Omental fat pad (tissue), 4 donors: ENCODE measurements at places on chromosomes 3 and 15.

- no peak for DNase-seq
These were observed 113.6 kb downstream of the PLCL2 start for GRCh38 chr3:16998236-16998923.

GRCh38 chr3:84165328-84165727, 793.5 kb upstream of the CADM2 start:
- no peak for DNase-seq

DNA sequence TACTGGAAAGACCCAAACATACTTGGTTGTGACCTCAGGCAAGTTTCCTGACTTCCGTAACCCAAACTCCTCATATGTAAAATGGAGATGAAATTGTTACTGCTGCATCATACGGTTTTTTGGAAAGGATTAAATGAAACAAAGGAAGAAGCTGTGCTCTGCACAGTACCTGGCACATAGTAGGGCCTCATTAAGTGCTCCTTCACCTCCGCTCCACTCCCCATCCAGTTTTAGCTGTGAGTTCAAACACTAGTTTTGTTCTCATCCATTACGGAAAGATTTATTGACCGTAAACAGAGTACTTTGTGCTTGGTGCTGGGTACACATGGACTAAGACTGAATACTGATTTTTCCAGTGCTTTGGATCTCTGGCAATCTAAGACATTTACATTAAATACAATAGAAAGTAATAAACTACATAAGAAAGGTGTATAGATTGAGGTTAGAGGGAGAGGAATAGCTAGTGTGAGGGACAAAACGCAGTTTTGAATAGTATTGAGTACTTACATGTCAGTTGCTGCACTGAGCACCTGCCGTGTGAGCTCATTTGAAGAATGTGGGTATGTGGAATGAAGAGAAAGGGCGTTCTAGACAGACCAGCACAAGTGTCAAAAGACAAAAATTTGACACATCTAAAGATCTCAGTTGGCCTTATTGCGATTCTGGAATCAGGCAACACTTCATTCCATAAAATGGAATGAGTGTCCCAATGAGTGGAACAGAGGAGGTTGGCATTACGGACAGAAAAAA, 594 bp upstream of the ICE2 start:
- no peak for DNase-seq

DNA sequence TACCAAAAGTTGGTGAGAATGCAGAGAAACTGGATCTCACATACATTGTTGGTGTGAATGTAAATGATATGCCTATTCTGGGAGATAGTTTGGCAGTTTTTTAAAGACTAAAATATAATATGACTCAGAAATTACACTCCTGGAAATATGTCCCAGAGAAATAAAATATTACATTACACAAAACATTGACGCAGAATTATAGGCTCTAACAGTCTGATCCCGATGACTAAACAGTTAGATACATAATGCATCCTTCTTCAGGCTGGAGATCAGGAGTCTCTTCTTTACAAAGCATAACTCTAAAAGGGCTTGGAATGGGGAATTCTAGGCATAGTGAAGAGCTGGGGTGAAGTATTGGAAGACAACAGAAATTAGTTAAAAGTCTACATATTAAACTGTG, 586.2 kb upstream of the NECTIN3 start:
- no peak for DNase-seq

DNA sequence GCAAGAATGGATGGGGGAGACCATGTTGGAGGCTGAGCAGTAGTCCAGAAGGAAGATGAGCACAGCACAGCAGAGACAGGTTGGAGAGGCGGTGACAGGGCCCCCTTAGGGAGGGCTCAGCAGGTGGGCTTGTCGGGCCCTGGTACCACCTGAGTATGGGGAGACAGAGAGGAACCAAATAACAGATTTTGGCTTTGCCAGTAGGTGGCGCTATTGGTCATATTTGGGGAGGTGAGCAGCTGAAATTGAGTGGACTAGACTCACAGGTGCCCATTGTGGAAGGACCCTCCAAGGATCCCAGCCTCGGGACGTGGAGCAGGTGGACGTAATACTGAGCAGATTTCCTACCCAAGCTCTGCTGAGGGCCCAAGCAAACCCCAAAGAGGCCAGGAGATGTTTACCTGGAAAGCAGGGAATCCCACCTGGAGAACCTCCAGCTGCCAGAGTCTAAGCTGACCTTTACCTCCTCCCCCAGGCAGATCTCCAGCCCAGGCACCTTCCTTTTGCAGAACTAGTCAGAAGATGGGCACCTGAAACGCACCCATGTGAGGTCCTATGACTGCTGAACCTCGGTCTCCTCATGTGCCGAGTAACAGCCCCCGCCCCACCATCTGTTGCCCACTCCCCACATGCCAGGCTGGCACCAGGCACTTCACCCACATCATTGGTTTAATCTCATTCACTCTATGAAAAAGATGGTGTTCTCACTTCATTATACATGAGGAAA, 24.6 kb upstream of the CORO2B start:
- peak; percentile 88 for DNase-seq

DNA sequence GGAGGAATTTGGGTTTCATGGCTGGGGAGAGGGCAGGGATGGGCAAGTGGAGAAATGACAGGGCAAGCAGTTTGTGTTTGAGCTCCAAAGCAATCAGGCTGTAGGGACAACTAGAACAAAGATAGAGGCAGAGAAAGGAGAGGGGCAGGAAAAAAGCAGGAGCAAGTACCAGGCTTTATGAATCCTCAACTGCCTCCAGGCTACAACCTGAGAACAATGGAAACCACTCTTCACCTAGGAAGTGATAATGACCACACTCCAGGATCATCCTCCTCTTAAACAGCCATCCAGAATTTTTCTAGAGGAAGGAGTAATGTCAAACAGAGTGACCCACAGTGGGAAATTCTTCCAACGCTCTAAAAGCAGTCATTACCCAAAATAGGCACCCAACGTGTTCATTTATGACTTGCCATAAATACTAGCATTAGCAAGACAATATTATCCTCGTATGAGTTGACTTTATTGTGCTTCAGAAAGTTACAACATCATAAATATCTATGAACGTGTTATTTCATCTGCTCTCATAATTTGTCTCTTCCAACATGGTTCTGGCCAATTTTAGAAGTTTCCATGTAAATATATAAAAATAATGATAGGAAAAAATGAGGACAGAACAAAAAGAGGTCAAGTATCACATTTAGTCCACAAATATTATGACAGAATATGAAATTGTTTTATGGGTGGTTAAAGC, 50.5 kb downstream of the TNFAIP8L3 start:
- no peak for DNase-seq

GRCh38 chr3:184755315-184755731, 43.5 kb upstream of the MAGEF1 start:
- no peak for DNase-seq

DNA sequence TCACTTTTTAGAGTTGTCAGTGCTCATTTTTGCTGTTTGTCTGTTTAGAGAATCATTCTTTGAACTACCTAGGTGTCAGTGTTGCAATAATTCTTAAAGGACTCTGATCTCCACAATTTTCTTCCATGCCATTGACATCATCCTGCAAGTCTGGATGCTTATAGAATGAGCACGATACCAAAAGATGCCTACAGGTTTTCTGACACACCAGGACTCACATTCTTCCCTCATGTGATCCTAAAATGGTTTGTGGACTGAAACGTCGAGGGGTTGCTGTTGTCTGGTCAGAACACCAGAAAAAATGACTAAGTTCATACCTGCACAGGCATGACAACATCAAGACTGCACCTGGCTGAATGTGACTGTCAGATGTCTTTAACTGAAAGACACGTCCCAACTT, 95.9 kb downstream of the SEMA5B start:
- no peak for DNase-seq

GRCh38 chr3:10973046-10973595, 19.4 kb upstream of the SLC6A1 start:
- no peak for DNase-seq
